Activated CD4-positive, alpha-beta T cell treated with anti-CD3 and anti-CD28 coated beads for 36 hours (primary cell): ENCODE measurements at places on chromosomes 7 and 10. TPM values are rescaled to one million over a fixed set of nuclear protein-coding genes. Genes with fewer than 3 reads are reported as not detected.

Gene PANK1
- 4.0 TPM for total RNA-seq

Gene ZNF365
- total RNA-seq: 0.32 TPM

Gene SLC16A12
- total RNA-seq: not detected

Gene P4HA1
- 58.5 TPM for total RNA-seq

Gene DNAJC12
- 6.6 TPM for total RNA-seq

Gene HOXA13
- not detected for total RNA-seq

Gene SLC13A1
- total RNA-seq: not detected

Gene GPR146
- total RNA-seq: 4.7 TPM

Gene ETV1
- total RNA-seq: 0.32 TPM

GRCh38 chr7:129213828-129214227, 11.0 kb upstream of the AHCYL2 start:
- no peak overlapping the region for H3K4me3 ChIP-seq
- H3K27ac ChIP-seq: no peak overlapping the region
- no peaks in the 10 kb centered on the region for H3K4me1 ChIP-seq
- H3K27me3 ChIP-seq: no peaks in the 10 kb centered on the region
- peak; percentile 51 for DNase-seq

- H3K27ac ChIP-seq: no peak overlapping the region
- H3K4me1 ChIP-seq: no peaks in the 10 kb centered on the region
- no peak for DNase-seq
Measured at GRCh38 chr10:85565381-85565780, 801.2 kb downstream of the GRID1 start.

DNA sequence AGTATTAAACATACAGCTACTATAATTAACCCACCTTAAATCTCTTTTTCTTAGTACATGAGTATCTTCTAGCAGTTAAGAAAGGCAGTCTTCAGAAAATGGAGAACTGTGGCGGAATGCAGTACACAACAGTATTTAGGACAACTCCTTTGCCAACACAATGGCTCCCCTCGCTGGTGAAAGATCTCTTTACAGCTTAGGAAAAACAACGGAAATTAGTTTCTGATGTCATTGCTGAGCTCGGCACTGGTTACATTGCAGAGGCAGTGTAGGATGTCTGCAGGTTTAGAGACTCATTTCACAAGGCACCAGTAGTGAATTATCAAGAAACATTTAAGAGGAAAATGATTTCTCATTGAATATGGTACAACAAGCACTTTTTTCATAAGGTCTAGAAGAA, 43.4 kb downstream of the GLRX3 start:
- peaks cover 14% of the 10 kb centered on the region for H3K4me1 ChIP-seq
- H3K4me3 ChIP-seq: no peak overlapping the region
- H3K36me3 ChIP-seq: peaks cover 45% of the 10 kb centered on the region

GRCh38 chr10:128908499-128908898, 558.5 kb upstream of the MGMT start:
- H3K4me1 ChIP-seq: peaks cover 14% of the 10 kb centered on the region
- peaks cover 2% of the 10 kb centered on the region for H3K27me3 ChIP-seq
- no peak for DNase-seq
- no peak overlapping the region for H3K4me3 ChIP-seq
- no peaks in the 10 kb centered on the region for H3K36me3 ChIP-seq
- no peak overlapping the region for H3K27ac ChIP-seq

GRCh38 chr7:94834359-94834758, 73.0 kb upstream of the PPP1R9A start:
- H3K4me1 ChIP-seq: no peaks in the 10 kb centered on the region
- no peak overlapping the region for H3K4me3 ChIP-seq
- no peaks in the 10 kb centered on the region for H3K27me3 ChIP-seq
- no peak for DNase-seq

- H3K4me1 ChIP-seq: peaks cover 90% of the 10 kb centered on the region
- H3K27ac ChIP-seq: peak overlapping the region; percentile 56
- H3K36me3 ChIP-seq: peaks cover 41% of the 10 kb centered on the region
- no peak for DNase-seq
Measured at GRCh38 chr10:22702348-22702747, 12.0 kb downstream of the PIP4K2A start.

DNA sequence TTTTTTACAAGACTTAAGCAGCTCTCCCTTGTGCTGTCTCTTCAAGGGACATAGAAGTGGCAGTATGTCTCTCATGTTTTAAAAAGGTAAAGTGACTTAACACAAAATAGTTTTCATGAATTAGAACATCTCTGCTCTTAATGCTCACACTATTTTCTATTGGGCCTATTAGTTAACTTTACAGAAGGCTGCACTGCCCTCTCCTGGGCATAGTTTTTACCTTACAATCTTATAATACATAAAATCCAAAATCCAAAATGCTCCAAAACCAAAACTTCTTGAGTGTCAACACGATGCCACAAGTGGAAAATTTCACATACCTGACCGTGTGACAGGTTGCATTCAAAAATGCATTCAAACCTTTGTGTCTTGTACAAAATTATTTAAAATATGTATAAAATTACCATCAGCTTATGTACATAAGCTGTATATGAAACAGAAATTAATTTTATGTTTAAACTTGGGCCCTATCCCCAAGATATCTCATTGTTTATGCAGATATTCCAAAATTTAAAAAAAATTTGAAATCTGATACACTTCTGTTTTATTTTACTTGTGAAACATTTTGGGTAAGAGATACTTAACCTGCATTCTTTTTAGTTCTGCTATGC, 25.8 kb downstream of the TES start:
- H3K27ac ChIP-seq: no peak overlapping the region
- DNase-seq: peak; percentile 66
- no peak overlapping the region for H3K4me3 ChIP-seq
- no peaks in the 10 kb centered on the region for H3K27me3 ChIP-seq
- H3K36me3 ChIP-seq: peaks cover 20% of the 10 kb centered on the region

DNA sequence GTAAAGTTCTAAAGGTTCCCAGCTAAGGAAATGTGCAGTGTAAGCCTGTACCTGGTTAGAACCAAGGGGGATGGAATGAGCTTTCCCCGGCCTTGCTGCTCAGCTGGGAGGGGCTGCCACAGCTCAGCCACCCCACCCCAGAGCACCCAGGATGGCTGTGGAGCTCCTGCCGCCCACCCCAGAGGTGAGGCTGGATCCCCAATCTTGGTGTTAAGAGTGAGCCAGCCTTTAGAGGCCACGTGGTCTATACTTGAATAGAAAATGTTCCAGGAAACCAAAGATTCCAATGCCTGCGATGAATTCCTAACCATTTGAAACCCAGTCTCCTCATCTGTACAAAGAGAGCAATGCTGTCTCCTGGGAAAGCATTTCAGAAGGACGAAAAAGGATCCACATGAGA, 16.5 kb downstream of the DIP2C start:
- H3K4me3 ChIP-seq: no peak overlapping the region
- DNase-seq: no peak
- H3K27me3 ChIP-seq: peaks cover 6% of the 10 kb centered on the region
- H3K36me3 ChIP-seq: no peaks in the 10 kb centered on the region
- peaks cover 14% of the 10 kb centered on the region for H3K4me1 ChIP-seq
- no peak overlapping the region for H3K27ac ChIP-seq

GRCh38 chr10:34967335-34967880, 122.7 kb downstream of the CUL2 start:
- H3K36me3 ChIP-seq: no peaks in the 10 kb centered on the region
- H3K27me3 ChIP-seq: peaks cover 5% of the 10 kb centered on the region
- DNase-seq: no peak
- no peak overlapping the region for H3K27ac ChIP-seq

DNA sequence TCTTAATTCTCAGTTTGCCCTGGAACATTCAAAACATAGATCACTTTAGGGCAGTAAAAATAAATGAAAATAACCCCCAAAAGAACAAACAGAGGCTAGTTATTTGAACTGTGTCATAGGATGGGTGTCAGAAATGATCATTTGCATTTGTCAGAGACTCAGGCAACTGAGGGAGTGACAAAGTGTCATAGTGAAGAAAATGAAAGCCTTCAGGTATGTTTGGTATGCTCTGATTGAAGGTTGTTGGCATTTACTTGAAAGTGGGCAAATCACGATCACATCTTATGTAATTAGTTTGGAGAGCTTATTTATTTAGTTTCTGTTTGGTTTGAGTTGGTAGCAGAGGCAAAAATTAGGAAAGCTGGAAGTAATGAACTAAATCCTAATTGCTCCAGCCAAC, 880.9 kb downstream of the ANKRD7 start:
- H3K36me3 ChIP-seq: peaks cover 2% of the 10 kb centered on the region
- H3K27ac ChIP-seq: no peak overlapping the region
- no peak for DNase-seq
- no peaks in the 10 kb centered on the region for H3K4me1 ChIP-seq
- no peak overlapping the region for H3K4me3 ChIP-seq
- no peaks in the 10 kb centered on the region for H3K27me3 ChIP-seq

DNA sequence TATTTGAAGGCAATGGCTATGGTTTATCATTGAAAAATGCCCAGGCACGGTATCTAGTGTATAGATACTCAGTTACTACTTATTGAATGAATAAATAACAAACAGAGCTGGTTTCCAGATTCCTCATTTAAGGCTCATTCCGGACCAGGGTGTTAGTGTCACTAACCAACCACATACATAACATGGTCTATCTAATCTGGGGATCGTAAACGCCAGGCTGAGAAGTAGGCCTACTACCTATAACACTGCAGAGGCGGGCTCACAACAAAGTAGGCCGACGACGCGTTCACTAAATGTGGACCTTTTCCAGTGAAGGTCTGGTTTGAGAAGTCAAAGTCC, 423 bp downstream of the LSM5 start:
- H3K4me3 ChIP-seq: peak overlapping the region; percentile 82
- DNase-seq: no peak
- peak overlapping the region; percentile 99 for H3K27ac ChIP-seq
- H3K27me3 ChIP-seq: no peaks in the 10 kb centered on the region
- peaks cover 27% of the 10 kb centered on the region for H3K4me1 ChIP-seq

DNA sequence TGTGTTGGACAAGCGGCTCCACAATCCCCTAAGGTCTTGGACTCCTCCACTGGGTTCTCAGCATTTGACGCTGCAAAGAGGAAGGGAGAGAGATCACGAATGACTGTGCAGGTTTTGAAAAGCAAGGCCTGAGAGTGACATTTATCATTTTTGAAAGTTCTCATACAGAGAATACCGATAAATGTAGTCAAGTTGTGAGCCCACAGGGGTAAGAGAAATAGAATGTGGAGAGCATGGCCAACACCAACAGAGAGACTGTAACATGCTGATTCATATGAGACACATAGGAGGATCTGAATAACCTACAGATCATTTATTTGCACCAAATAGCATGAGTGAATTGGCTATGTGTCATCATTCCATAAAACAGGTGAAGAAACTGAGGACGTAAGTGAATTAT, 230.5 kb upstream of the MBL2 start:
- no peaks in the 10 kb centered on the region for H3K27me3 ChIP-seq
- no peak overlapping the region for H3K27ac ChIP-seq
- no peaks in the 10 kb centered on the region for H3K4me1 ChIP-seq

DNA sequence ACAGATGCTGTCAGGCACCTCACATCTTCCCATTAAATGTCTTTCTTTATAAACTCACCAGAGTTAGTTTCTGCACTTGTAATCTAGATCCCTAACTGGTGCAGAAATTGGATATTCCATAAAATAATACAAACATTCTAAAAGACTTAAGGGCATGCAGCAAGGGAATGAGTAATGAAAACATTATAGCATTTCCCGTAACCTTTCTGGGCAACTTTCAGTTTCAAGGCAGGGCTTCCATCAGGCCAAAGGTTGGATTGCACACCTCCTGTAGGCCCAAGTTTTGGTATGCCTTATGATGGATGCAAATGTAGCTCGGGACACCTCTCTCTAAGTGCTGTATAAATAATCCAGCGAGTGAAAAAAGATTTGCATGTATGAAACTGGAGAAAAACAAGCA, 129.9 kb upstream of the LYZL2 start:
- H3K4me1 ChIP-seq: peaks cover 6% of the 10 kb centered on the region
- no peaks in the 10 kb centered on the region for H3K27me3 ChIP-seq
- no peaks in the 10 kb centered on the region for H3K36me3 ChIP-seq
- no peak overlapping the region for H3K4me3 ChIP-seq

GRCh38 chr10:47381427-47382379, 2.4 kb downstream of the ZNF488 start:
- H3K27ac ChIP-seq: no peak overlapping the region
- DNase-seq: no peak
- H3K4me1 ChIP-seq: peaks cover 16% of the 10 kb centered on the region
- no peaks in the 10 kb centered on the region for H3K36me3 ChIP-seq
- H3K4me3 ChIP-seq: no peak overlapping the region

DNA sequence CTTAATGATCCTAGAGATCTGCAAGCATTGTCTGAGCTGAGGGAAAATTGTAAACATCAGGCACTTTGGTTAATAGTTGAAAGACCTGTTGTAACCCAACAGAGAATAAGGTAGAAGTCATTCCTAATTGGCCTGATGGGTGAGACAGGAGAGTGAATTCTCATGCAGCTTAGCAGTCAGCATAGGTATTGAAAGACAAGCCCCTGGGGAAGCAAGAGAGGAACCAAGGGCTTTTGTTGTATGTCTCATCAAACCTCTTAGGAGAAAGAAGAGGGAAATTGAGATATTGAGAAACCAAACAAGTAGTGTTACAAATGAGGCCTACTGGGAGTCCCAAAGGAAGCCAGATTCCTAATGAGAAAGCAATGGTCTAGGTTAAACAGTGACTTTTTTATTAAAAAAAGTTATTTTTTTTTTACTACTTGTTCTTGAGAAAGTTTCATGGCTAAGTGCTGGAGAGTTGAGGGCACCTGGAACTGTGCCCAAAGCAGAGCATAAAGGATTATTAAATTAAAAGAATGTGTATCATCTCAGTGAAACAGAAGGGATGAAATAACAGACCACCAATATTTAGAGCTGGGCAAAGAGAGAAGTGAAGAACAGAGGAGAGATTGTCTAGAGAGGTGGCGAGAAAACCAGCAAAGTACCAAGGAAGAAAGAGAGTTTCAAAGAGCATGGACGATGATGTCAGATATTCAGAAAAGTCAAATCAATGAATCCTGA, 168.9 kb downstream of the CDK14 start:
- H3K36me3 ChIP-seq: no peaks in the 10 kb centered on the region
- no peaks in the 10 kb centered on the region for H3K27me3 ChIP-seq
- H3K4me3 ChIP-seq: no peak overlapping the region
- no peak overlapping the region for H3K27ac ChIP-seq

GRCh38 chr10:132836248-132836831, 50.4 kb upstream of the NKX6-2 start:
- no peaks in the 10 kb centered on the region for H3K4me1 ChIP-seq
- peaks cover 5% of the 10 kb centered on the region for H3K27me3 ChIP-seq
- H3K36me3 ChIP-seq: no peaks in the 10 kb centered on the region
- no peak overlapping the region for H3K27ac ChIP-seq
- no peak overlapping the region for H3K4me3 ChIP-seq

GRCh38 chr10:98338318-98338717, 70.3 kb upstream of the LOXL4 start:
- H3K4me3 ChIP-seq: no peak overlapping the region
- no peaks in the 10 kb centered on the region for H3K4me1 ChIP-seq
- H3K27ac ChIP-seq: no peak overlapping the region
- no peaks in the 10 kb centered on the region for H3K36me3 ChIP-seq
- DNase-seq: no peak
- H3K27me3 ChIP-seq: peaks cover 11% of the 10 kb centered on the region

DNA sequence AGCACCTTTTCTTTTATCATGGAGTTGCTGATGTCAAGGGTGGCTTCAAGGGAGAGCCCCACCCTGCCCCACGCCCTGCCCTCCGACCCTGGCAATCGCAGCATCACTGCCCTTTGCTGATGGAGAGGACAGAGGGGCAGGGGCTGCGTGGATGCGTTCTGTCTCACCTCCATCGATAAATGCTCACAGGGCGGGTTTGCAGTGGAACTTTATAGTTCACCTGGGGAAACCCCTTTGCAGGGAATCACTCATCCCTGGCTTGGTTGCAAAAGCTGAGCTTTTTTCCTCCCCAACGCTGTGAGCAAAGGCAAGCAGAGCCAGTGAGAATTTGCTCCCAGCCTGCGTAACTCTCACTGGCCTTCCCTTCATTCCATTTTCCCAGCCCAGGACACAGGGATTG, 176.8 kb downstream of the WDR37 start:
- no peak for DNase-seq
- no peaks in the 10 kb centered on the region for H3K36me3 ChIP-seq
- H3K4me1 ChIP-seq: no peaks in the 10 kb centered on the region
- H3K27ac ChIP-seq: no peak overlapping the region
